ENCODE measurements at places on chromosomes 12 and 14.
A peak's percentile ranks its signal among the peaks of the same experiment; 100 is the strongest.

GRCh38 chr12:46089414-46090162 lies 99.2 kb upstream of the SCAF11 start:
- DNase-seq, result no peak

- DNase-seq, result peak; percentile 99
Measured at GRCh38 chr14:101972126-101972866, 7.9 kb downstream of the DYNC1H1 start.

DNA sequence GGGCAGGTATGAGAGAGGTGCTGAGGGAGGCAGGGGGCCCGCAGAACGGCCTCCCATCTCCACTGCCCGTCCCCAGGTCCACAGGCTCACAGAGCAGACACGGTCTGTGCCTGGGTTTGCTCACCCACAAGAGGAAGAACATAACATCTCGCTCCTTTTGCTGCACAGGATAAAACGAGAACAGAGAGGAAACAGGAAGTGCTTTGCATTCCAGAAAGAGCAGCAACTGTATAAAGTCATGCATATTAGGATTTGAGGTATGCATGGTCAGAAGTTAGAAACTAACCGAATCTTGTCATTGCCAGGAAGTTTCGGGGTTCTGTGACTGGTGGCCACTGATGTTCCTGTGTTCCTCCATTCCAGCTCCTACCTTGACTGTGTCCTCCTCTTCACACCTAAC lies 25.0 kb downstream of the NTF3 start:
- peak; percentile 67 for DNase-seq

DNA sequence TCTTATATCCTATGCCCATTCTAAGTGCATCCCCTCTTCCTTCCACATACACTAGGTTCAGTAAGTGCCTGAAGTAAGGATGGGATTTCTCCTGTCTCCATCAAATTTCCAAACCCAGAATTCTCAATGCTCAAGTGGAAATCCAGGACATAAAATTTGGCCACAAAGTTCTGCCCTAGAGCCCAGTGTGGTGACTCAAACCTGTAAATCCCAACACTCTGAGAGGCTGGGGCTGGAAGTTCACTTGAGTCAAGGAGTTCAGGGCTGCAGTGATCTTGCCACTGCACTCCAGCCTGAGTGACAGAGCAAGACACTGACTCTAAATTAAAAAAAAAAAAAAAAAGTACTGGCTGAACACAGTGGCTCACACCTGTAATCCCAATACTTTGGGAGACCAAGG lies 4.5 kb upstream of the ARF3 start:
- DNase-seq, result no peak

- no peak for DNase-seq
Measured at GRCh38 chr12:50514526-50515276, 9.9 kb downstream of the DIP2B start.

- no peak for DNase-seq
Measured at GRCh38 chr12:77998236-77998786, 167.6 kb downstream of the NAV3 start.

DNA sequence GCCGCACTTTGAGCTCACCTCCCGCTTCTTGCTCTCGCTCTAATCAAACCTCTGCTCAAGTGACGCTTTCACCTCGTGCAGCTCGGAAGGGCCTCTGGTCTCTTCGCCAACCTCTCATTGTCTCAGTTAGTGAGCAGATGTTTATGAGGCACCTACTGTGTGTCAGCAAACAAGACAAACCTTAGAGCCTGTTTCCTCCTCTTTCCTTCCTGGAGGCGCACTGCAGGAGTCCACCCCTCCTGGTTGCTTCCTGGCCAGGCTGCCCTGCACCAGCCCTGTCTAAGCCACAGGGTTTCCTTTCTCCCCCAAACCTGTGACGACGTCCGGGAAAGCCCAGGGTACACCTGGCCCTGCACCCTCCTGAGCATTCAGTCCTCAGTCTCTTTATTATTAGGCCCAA lies 84.2 kb downstream of the PHETA1 start:
- no peak for DNase-seq

GRCh38 chr12:52608161-52608560 lies 6.9 kb upstream of the KRT72 start:
- no peak for DNase-seq

DNA sequence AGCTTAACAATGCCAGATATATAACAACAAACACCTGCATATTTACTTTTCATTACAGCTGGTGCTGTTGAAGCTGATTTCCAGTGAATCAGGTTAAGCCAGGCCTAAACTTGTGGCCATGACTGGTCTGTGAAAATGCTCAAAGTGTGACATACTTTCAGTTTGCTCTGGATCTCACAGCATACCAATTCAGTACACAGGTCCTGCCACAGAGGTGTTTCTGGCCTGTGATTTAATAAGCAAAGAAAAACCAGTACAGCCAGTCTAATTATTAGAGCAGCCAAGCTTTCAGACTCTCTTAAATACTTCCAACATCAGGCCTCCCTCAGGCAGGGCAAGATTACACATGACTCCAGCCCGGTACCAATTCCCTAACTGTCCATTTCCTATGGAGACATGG lies 27.4 kb upstream of the TMCC3 start:
- DNase-seq, result no peak

DNA sequence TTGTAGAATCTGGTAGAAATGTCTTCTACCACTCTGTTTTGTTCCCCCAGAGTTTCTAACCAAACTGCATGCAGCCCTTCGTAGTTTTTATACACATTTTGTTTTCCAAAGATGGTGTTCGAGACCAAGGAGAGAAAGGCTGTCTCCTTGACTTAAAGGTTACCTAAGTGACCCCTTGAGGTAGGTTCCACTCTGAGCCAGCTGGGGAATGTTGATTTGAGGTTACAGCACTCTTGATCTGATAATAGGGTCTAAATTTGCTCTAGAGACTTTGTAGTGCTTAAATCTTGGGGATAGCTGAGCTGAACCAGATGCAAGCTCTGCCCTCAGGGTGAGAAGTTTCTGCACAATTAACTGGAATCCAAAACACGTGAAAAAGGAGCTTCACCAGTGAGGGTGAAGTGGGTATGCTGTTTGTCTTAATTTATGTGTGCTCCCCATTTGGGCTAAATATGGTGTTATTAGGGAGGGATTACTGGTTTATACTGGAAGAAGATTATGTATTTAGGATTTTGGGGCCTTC lies 3.1 kb downstream of the TMBIM6 start:
- no peak for DNase-seq

Measured in endothelial cell of umbilical vein (primary cell).